ENCODE measurements at places on chromosomes 3 and 15. TPM values are rescaled to one million over a fixed set of nuclear protein-coding genes. Genes with fewer than 3 reads are reported as not detected.

- DNase-seq = no peak
Measured at GRCh38 chr15:99592145-99592791, 26.5 kb downstream of the MEF2A start.

DNA sequence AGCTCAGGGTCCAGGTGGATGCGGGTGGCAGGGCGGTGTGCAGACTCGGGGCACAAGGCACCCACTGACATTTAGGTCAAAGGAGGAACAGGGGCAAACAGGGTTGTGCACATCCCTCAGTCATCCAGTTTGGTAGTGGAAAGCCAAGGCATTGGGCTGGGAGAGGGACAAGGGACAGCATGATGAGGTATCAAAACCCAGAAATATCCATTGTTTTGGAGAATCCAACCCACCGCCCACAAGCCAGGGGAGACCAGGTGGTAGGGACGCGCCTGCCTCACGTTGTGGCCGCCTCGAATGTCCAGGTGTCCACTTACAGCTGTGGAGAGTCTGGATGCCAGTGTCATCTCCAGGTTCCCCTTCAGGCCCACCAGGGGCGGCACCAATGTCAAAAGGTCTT is 33.3 kb downstream of the SLC41A3 start:
- DNase-seq = no peak

DNA sequence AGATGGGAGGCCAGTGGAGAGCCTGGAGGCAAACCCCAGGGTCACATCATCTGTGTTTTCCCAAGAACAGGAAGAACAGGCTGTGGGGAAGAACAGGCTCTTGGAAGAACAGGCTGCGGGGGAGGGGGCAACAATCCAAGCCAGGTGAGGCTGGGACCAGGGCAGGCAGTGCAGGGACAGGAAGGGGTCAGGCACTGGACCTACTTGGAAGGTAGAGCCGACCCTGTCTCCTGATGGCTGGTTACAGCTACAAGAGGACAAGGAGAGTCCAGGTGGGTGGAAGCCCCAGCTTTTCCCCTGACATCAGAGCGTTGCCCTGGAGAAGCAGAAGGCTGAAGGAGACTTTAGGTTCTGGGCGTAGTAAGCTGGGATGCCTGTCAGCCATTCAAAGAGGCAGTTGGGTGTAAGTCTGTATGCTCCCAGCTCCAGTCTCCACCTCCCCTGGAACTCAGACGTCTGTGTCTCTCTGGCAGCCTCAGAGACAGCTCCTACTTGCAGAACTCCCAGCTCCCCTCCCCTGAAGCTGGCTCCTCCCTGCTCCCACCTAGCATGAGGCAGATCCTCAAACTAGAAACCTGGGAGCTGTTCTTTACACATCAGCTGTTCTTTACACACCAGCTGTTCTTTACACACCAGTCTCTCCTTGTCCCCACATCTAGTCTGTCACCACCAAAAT is 130.9 kb downstream of the DNAJB8 start:
- DNase-seq = no peak

DNA sequence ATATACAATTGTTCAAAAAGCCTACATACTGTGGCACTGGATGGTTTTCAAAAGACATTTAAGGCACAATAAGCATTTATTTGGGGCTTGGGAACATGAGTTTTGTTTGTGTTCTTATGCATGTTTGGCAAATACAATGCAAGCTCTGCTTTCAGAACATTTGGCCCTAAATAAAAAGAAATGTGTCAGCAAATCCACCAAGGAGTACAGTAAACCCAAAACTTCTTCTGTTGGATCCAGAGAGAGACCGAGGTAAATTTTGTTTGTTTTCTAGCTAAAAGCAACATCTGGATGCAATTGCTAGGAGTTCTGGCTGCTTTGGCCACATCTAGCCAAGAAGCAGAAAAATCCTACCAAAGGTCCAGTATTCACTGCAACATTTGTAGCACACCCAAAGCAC is 168.8 kb downstream of the DCLK3 start:
- no peak for DNase-seq

DNA sequence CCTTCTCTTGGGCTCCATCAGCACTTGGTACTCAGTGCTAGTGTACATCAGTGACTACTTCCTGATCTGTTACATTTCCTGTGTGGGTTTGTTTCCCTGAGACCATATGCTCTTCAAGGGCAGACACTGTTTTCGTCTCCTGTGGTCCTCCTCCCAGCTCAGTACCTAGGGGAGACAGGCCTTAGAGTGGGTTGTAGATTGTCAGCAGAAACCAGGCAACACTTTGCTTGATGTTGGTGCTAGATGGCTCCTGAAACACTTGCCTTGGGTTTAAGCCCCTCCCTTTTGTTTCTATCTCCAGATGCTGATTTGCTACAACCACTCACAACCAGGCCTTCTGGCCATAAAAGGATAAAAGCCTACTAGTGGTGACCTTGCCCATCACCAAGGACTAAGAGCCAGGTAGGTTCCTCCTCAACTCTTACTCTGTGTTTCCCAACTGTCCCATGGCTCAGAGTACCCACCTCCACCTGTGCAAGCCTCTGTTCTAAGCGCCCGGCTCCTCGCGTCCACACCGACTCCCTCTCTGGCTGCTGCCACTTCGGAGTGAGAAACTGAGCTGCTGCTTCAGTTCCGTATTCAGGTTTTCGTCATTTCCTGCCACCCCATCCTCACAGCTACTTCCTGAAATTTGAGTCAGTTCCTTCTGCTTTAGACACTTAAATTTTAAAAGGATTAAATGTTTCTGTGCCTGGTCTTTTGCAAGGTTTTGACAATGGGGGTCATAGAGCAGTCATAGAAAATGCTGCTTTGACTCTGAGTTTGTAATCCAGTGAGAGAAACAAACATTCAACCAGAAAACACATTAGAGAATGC is at the start of gene HCLS1:
Gene HCLS1 (minus strand): TSS at position 548 of the 816 bp plus-strand sequence. CDS start 2,556 bp downstream, outside the sequence.
- DNase-seq = peak; percentile 69

DNA sequence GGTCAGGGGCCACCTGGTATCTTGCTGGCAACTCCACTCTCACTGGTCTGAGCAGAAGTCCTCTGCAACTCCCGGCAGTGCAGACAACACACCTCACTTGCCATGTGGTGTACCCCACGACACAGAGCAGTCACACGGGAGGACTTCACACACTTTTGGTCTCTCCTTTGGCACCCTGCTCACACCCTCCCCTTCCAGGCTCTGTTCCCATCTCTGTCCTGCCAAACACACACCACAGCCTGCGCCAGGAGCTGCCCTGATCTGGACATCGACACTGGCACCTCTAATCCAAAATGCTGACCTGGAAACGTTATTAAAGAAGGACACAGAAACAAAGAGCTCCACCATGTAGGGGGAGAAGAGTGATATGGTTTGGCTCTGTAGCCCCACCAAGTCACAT is 57.2 kb downstream of the SLC41A3 start:
- no peak for DNase-seq

- no peak for DNase-seq
Measured at GRCh38 chr3:197082871-197083270, 53.3 kb upstream of the MELTF start.

- no peak for DNase-seq
Measured at GRCh38 chr3:65551945-65552344, 486.8 kb downstream of the MAGI1 start.

DNA sequence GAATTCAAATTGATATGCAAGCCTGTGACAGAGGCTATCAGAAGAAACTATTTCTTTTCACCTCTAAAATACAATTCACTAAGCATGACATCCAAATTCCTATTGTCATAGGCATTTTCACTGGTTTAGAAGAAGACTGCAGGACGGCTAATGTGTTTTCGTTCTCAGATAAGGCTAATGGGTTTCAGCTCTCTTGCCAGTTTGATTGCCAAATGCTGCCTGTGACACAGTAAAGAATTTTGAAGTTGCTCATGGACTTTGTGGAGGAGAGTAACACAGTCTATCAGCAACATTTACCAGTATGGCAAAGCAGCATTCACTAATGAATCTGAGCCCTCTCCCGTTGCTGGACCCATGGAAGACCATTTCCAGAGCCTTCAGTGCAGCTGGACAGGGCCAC is 948.1 kb downstream of the FHIT start:
- DNase-seq = no peak

GRCh38 chr3:15794303-15794771 is 3.4 kb downstream of the ANKRD28 start:
- DNase-seq = no peak

DNA sequence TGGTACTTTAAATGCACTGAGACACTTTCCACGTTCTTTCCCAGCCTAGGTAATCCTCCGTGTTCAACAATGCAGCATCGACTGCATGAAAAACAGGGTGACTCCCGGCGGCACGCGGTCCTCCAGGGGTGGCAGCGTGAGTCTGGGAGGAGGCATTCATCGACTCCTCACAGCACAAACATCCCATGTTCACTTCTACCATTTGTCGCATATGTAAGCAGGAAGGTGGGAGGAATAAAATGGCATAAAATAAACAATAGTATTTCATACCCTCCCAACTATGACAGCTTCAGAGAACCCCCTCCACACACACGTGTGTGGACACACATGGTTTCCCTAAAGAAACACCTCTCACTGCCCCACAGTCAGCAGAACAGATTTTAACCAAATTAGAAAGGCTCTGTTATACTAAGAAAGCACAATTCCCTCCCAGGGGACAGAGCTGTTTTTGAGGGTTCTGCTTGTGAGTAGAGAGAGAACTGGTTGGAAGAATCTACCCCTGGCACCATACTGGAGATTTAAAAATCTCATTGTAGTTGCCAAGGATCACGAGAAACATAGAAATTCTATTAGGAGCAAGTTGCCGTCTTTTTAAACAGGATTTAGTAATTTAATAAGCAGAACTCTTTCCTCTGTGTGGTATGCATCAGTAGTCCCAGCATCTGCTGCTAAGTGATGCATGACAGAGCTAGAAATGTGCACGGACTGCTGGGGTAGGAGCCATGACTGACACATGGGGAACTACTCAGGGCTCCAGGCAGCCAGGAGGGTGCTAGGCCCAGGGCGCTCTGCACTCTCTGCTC is 6.0 kb downstream of the FAM43A start:
- DNase-seq = no peak

DNA sequence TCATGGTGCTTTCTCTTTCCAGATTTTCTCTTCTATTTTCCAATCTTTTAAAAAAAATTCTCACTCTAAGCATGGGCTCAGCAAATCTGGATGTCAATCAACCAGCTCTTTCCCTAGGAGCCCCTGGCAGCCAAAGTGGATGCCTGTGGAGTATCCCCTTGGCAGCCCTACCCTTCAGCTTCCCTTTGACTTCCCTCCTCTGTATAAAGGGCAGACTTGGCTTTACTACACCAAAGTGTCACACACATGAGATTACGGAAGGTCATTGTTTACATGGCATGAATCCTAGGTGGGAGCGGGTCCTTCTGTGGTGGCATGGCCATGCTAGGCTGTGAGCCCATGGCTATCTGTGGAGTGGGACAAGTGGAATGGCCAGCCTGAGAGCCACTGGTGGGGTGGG is 379.9 kb downstream of the GABRB3 start:
- no peak for DNase-seq

DNA sequence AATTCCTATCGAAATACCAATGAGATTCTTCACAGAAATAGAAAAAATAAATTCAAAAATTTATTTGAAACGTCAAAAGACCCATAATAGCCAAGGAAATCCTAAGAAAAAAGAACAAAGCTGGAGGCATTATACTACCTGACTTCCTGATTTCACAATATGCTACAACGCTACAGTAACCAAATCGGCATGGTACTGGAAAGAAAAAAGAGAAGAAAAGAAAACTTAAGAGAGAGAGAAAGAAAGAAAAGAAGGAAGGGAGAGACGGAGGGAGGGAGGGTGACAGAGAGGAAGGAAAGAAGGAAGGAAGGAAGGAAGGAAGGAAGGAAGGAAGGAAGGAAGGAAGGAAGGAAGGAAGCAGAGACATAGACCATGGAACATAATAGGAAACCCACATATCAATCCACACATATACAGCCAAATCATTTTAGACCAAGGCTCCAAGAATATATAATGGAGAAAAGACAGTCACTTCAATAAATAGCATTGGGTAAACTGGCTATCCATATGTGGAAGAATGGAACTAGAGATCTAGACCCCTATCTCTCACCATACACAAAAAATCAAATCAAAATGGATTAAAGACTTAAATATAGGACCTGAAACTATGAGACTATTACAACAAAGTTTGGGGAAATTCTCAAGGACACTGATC is 118.6 kb upstream of the CNTN4 start:
- DNase-seq = no peak

GRCh38 chr3:35141406-35141805 is 497.9 kb upstream of the ARPP21 start:
- no peak for DNase-seq

DNA sequence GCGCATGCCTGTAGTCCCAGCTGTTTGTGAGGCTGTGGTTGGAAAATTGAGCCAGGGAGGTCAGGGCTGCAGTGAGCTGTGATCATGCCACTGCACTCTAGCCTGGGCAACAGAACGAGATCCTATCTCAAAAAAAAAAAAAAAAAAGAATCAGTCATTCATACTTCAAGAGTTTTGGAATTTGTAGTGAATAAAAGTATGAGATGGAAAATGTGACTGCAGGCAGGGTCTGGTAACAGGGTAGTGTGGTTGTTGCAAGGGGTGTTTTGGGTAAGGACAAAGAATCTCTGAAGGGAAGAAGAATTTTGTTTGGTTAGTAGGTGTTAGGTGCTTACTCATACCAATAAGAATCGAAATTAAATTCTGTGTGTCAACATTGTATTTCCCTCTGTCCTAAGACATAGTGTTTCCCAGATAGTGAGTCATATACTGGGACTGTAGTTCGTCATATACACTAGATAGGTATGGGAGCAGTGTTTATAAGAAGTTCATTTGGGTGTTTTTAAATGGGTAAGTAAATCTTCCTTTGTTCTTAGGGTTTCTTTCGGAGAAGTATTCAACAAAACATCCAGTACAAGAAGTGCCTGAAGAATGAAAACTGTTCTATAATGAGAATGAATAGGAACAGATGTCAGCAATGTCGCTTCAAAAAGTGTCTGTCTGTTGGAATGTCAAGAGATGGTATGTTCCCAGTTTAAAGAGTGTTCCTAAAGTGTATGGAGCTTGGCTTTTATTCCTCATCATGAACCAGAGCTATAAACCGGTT is 14.2 kb downstream of the NR1D2 start:
- no peak for DNase-seq

GRCh38 chr3:194139814-194140391 is 4.0 kb downstream of the HES1 start:
- no peak for DNase-seq

Gene TEX9
- 1.2 TPM for total RNA-seq

Gene MKRN3
- total RNA-seq = not detected

Gene MAGEL2
- 0.15 TPM for total RNA-seq

Gene PLCH1
- 2.7 TPM for total RNA-seq

Gene PP2D1
- not detected for total RNA-seq

All from heart left ventricle (tissue), 16 donors.